Type B pancreatic cell (in vitro differentiated cells): ENCODE measurements at places on chromosomes 1 and 21. TPM values are rescaled to one million over a fixed set of nuclear protein-coding genes. Genes with fewer than 3 reads are reported as not detected.

DNA sequence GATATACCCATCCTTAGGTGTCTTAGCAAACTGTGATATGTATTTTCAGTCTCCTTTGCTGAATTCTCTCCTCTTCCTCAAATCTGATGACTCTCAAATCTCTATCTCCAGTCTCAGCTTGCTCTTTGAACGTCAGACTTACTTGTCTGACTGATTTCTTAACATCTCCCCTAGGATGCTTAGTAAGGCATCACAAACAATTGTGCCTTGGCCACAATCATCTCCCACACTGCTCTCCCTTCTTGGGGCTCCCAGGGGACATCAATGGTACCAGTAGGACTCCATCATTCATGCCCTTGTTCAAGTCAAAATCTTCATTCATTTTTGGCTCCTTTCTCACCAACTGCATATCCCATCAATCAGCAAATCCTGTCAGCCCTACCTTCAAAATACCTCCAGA is 42.0 kb downstream of the GNG12 start:
- no peak for DNase-seq

GRCh38 chr1:48526008-48526710 is 54.2 kb upstream of the SPATA6 start:
- no peak for DNase-seq

GRCh38 chr1:38061883-38062328 is 15.3 kb upstream of the POU3F1 start:
- DNase-seq = no peak

DNA sequence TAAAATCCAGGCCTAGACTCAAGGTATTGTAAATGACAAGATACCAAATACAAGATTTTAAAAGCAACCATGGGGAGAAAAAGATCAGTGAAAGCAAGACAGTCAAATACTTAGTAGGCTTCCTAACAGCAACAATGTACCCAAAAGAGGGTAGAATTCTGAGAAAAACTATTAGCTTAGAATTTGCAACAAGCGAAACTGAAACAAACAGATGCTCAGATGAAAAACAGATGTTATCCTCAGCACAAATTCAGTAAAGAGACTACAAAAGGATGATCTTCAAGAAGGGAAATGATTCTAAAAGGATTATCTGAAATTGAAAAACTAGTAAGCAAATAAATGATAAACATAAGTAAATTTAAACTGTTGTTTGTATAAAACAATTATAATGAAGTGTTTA is 40.0 kb downstream of the PDC start:
- no peak for DNase-seq

- DNase-seq = no peak
Measured at GRCh38 chr1:229408458-229409037, 25.3 kb downstream of the ACTA1 start.

- DNase-seq = no peak
Measured at GRCh38 chr1:245290836-245291235, 136.1 kb downstream of the KIF26B start.

DNA sequence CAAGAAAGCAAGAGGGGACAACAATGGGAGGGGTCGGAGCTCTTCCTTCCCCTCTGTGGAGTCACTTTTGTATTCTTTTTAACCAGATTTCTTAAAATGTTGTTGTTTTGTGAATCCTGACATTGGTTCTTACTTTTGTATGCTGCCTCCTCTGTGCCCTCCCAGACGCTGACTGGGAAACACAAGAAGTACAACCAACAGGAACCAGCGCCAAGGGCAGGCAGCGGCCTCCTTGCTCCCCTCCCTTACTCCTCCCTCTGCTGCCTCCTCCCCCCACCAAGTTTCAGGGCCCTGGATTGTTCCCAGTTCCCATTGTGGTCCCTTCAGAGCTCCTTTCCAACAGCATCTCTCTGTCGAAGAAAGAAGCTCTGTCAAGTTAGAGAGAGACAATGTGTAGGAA is 111.1 kb downstream of the BRINP2 start:
- DNase-seq = no peak

DNA sequence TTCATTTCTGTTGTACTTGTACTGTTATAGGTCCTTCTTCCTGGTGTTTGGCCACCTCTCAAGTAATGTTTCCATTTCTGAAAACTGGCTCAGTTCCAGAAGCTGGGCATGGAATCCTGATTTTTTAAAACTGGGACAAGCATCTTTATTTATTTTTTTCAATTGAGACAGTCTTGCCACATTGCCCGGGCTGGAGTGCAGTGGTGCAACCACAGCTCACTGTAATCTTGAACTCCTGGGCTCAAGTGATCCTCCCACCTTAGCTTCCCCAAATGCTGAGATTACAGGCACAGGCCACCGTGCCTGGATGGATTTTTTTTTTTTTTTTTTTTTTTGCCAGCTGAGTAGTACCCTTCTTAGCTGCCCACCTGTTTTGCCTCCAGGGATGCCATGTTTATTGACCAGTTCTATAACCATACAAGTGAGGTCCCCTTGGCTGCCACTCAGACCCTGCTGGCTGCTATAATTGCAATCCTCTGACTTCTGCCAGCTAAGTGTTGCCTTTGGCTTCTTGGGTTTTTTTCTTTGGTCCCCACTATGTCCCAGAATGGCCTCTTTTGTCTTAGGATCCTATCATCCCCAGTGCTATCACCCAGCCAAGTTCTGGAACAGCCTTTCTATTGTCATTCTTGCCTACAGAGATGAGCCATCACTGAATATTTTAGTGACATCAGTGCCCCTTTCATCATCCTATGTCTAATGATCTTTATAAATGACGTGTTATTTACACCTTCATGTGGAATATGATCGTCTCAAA is 3.9 kb upstream of the DIP2A start:
- no peak for DNase-seq

GRCh38 chr1:29642519-29642918 is 406.2 kb downstream of the PTPRU start:
- no peak for DNase-seq

DNA sequence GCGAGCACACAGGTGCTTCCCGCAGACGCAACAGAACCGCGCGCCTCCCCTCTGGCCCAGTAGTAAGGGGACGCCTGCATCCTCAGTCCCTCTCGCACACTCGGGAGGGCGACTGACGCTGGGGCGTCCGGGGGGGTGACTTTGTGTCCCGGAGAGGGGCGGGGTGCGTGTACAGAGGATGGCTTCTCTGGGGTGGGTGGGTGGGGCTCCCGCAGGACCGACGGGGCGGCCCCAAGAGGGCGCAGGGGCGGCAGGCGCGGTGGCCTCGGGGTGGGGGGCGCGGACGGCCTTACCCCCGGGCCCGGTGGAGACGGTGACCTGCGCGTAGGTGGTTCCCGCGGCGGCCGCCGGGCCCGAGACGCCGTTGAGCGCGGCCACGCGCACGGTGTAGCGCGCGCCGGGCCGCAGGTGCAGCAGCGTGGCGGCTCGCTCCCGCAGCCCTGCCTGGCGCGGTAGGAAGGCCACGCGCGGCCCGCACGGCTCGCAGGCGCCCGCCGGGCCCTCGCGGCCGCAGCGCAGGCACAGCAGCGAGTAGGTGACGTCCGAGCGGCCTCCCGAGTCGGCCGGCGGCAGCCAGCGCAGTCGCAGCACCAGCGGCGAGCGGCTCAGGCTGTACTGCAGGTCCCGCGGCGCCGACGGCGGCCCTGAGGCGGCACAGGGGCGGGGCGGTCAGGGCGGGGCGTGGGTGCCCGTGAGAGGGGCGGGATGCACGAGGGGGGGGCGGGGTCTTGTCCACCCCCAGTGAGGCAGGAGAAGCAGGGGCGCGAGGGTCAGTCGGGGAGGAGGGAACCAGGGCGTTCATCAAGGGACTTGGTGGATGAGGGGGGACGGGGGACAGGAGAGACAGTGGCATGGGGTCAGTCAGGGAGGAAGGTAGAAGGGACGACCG is 12.1 kb downstream of the EPHA10 start:
- no peak for DNase-seq

- no peak for DNase-seq
Measured at GRCh38 chr1:16075337-16076030, 2.0 kb upstream of the FAM131C start.

Gene OR2T29
- total RNA-seq = not detected in 2 replicates

Gene BARHL2
- total RNA-seq = 14.8 TPM in 1 of 2 replicates, not detected in the other

Gene FCMR
- 0.58 and 0.81 TPM in 2 replicates for total RNA-seq

Gene FCRL5
- 0.24 TPM in 1 of 2 replicates, not detected in the other for total RNA-seq

Gene CFAP141
- total RNA-seq = not detected in 2 replicates

Gene FCRLB
- 0.45 and 0.82 TPM in 2 replicates for total RNA-seq

Gene CFHR2
- total RNA-seq = not detected in 2 replicates
